ENCODE measurements at places on chromosomes 7 and 10.

- no peak for DNase-seq
Observed at GRCh38 chr7:26307226-26307625, 15.6 kb downstream of the SNX10 start.

DNA sequence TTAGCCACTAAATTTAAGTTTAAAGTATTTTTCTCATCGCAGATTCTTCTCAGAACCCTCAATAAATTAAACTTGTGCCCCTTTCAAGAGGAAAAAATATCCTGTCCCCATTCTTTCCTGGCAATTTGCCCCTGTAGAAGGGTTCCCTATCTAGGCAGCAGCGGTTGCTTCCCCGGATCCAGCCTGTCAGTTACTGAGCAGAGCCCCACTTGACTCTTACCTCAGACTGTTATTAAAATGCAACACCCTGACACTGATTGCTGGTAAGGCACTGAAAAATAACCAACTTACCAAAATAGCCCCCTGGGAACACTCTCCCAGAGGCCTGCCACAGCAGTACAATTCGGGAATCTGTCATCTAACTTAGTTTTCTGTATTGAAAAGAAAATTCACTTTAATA lies 13.9 kb downstream of the LMTK2 start:
- no peak for DNase-seq

- no peak for DNase-seq
Observed at GRCh38 chr7:12549106-12549505, 21.4 kb upstream of the SCIN start.

DNA sequence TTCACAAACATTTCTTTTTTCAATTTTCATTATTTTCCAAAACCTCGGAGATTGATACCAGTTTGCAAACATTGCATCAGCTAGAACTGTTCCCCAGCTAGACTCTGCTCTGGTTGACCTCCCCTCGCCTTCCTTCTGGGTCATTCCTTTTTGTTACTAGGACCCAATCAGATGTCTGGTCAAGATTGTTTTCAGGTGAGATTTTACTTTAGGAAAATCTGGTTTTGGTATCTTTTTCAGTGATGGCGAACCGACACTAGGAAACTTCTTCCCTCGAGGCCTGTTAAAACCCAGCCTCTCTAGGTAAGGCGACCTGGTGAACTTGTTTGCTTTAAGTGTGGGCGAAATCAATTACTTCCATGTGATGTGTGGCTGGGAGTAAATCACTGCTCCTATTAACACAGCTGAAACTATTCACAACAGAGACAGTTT lies 8.4 kb downstream of the PROSER2 start:
- no peak for DNase-seq

DNA sequence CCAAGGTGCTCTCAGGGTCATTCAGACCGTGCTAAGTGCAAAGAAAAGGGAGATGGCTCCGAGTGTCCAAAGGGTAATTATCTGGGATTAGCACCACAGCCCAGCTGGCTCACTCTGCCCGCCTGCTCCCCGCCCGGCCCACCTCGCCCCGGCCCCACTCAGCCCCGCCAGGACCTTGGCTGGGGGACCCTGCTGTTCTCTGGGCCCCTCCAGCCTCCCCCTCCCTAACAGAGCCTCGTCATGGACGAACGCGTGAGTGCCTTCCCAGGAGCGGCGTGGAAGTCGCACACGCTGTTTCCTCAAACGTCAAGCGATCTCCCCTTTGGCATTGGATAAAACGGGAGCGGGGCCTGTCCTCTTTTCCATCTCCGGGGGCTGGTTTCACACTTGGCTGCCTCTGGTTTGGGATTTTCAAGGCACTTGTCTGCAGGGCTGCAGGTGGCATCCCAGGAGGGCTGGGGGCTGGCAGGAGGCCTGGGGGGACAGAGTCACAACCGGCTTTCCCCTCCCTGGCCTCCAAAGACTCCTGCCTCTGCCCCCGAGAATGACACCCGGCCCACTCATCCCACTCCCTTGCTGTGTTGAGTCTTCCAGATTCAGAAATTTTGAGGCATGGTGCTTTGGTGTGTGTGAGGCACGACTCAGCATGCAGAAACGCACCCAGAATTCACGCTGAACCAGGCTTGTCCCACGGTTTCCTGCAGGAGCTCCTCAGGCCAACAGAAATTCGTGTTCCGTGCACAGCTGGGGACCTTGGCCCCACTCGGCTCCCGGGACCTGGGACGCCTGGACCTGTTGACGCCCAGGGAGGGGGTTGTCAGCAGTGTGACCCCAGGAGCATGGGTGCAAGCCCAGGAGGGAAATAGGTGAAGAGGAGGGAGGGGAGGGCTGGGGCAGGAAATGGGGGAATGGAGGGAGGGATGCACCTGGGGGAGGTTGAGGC lies 110.0 kb downstream of the PDGFA start:
- no peak for DNase-seq

DNA sequence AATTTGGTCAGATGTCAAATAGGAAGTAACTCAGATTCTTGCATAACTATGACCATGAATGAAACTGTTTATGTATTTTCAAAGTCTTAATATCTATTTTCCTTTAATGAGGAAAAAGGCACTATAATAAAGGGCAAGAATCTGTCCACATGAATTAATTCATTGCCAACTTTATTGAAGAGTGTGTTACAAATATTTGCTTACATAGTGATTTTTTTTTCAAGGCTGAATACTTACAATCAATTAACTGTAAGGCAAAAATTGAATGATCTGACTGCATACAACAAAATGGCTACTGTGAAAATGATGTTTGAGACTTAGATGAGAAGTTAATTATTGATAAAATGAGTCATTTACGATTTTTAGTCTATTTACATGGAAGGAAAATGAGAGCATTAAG lies 475.0 kb downstream of the DNAJB9 start:
- no peak for DNase-seq

- DNase-seq, result no peak
Observed at GRCh38 chr7:120876922-120877321, 19.0 kb upstream of the TSPAN12 start.

- no peak for DNase-seq
Observed at GRCh38 chr10:131930150-131930549, 29.3 kb downstream of the PPP2R2D start.

DNA sequence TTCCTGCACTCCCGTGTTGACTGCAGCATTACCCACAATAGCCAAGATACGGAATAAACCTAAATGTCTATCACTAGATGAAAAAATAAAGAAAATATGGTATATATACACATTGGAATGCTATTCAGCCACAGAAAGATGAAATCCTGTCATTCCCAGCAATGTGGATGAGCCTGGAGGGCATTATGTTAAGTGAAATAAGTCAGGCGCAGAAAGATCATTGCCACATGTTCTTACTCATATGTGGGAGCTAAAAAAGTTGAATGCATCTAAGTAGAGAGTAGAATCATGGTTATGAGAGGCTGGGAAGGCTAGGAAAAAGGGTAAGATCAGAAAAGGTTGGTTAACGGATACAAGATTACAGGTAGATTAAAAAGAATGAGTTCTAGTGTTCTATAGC lies 219.1 kb upstream of the MKI67 start:
- DNase-seq, result no peak

DNA sequence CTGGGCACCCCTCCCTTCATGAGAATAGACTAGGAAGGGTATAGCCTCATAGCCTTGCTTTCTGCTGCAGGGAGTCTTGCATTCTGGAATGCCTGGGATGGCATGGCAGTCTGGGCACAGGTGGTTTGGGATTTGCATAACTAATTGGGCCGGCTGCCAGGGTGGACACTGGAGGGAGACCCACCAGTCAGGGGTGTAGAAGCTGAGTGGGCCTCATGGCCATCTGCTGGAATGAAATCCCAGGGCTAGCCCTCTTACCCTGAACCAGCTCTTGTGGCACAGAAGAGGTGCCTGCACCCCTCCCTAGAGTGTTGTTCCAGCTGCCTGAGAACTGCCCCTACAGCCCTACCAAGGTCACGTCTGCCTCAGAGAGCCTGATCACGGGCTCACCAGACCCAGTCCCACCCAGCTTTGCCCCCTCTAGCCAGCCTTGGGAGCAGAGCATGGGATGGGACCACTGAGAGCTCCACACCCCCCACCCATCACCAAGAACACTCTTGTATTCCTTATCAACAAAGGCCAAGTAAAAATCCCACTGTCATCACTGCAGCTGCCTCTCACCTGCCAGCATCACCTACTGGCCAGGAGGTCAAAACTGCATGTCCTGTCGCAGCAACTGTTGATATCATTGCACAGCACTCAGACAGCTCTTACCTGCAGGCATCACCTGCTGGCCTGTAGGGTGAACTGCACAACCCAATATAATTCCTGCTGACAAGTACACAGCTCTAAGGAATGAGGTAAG lies 148.9 kb downstream of the ZEB1 start:
- no peak for DNase-seq

DNA sequence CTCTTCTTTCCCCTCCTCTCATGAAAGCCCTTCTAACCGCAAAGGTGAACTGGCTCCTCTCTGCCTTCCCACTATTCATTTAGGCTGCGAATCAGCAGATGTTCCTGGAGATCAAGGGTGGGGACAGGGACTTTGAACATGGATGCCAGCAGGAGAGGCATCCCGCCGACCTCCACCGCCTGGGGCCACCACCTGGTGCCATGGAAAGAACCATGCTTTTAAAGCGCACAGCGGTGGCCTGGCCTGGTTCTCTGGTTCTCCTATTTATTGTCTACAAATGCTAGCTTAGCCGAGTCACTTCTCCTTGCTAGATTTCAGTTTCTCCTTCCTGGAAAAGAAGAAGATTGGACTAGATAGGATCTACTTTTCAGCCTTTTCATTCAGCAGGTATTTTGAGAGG lies 43.2 kb upstream of the KCNMA1 start:
- no peak for DNase-seq

DNA sequence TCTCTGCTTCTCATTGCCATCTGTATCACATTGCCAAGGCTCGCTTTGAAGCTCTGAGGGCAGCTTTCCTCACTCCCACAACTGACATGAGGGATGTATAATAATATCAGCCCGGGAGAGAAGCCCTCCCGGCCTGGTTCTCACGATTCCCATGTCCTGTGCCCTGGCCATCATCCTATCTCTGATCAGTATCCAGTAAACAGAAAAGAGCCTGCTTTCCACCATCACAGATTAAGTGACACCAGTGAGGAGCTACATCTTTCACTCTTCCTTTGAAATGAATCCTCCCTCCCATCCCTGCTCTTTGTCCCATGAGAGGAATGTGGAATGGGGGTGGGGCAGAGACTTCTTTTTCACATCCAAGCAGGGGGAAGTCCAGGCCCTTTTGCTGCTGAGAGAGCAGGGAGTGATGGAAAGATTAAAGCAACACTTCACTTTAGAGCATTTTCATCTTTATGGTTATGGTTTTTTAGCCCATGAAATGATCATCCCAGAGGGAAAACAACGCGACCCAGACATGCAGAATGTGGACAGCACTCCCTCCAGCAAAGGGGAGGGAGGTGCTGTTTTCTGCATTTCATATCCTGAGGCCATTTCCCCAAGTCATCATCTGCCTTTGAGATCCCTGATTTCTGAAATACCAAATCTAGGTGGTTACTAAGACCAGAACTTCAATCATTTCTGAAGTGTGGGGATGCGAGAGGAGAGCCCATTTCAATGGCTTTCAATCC lies 84.6 kb upstream of the LYZL1 start:
- DNase-seq, result no peak

GRCh38 chr10:4683137-4683536 lies 142.9 kb upstream of the AKR1E2 start:
- DNase-seq, result no peak

- DNase-seq, result peak; percentile 59
Observed at GRCh38 chr7:150322833-150323681, at the start of the genes ACTR3C and LRRC61. Gene ACTR3C (minus strand): TSS chr7:150323545. CDS start chr7:150295296, 28,249 bp downstream. Gene LRRC61 (plus strand): TSS chr7:150323355. CDS start chr7:150336862, 13,507 bp downstream.

- DNase-seq, result no peak
Observed at GRCh38 chr7:76343294-76343930, 15.4 kb downstream of the YWHAG start.

- no peak for DNase-seq
Observed at GRCh38 chr7:134502463-134503371, 24.6 kb upstream of the AKR1B10 start.

DNA sequence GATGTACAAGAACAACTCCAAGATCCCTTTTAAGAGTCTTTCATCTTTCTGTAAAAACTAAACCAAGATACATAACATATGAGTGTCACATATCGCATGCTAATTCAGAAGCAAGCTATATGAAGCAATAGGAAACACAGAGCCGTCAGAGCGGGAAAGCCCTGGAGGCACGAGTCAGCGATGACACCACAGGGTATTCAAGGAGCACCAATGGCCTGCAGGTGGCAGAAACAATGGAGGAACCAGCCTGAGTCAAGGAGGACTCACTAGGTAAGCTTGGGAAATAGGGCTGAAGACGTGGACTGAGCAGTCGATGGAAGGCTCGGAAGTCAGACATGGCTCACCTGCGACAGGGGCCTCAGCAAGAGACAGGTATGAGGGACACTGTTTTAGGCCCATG lies 214.4 kb downstream of the FAM107B start:
- peak; percentile 74 for DNase-seq

DNA sequence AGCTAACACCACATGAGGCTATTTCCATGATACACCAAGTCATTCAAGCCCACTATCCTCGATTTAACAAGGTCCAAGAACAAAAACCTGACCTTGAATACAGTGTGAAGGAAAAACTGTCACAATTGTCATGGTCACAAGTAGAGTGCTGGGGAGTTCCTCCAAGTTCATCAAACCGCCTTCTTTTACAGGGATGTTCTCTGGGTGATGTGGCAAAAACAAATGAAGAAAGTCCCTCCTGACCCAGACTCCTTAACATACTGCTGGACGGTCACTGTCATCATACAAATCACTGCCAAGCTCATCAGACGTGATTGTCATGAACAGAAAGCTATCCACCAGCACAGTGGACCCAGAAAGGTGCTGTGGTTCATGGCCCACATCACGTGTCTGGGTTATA lies 28.9 kb downstream of the HIPK2 start:
- DNase-seq, result no peak

- no peak for DNase-seq
Observed at GRCh38 chr7:34567906-34568305, 90.1 kb upstream of the NPSR1 start.

DNA sequence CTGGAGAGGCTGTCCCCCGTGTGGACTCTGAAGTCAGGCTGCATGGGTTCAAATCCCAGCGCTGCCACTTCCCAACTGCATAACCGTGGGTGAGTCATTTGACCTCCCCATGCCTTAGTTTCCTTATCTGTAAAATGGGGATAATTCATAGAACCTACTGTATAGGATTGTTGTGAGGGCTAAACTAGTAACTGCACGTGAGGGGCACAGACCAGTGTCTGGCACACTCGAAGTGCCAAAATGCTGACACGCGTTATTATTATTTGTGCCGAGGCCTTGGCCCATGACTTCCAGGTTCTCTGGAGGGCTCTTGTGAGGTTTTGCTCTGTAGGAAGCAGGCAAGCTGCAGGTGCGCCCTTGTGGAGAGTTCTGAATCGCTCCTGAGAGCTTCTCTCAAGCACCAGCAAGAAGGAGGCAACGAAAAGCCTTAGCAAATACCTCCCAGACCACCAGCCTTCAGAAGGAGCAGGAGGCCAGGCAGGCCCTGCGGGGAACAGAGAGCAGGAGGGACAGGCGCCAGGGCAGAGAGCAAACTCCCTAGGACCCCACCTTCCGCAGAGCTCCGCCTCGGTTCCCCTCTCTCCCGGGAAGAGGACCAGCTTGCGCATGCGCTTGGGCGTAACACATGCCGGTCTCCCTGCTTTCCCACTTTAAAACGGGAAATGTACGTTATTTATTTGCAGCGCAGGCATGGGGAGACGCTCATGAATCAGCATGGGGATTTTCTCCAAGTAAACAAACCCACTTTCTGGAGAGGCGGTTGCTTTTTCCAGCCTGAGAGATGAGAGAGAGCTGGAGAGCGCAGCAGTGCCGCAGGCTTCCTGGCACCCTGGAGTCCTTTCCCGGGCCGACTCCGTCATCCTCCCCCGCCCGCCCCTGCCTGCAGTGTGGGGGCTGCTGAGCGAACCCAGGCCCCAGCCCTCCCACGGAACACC lies 39.6 kb downstream of the SORCS3 start:
- DNase-seq, result no peak

Data from CD4-positive, alpha-beta T cell treated with Interleukin-15 for 4 hours (primary cell).